ENCODE measurements at places on chromosomes 6 and 20.

DNA sequence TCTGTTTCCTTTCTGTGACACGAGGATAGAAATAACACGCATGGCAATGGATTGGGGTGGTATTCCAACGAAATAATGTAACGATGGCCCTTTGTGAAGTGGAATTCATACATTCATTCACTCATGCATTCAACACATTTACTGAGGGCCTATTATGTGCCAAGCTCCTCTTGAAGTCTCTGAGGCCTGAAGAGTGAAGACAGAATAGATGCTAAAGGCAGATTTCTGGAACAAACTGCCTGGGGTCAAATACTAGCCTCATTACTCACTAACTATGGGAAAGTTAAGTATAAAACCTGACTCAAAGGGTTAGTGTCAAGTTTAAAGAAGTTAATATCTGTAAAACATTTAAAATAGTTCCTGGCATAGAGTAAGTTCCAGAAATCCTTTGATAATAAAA is 279.6 kb upstream of the SULF2 start:
- DNase-seq: no peak

- peak; percentile 51 for DNase-seq
Observed at GRCh38 chr6:157021993-157022740, 245.0 kb downstream of the ARID1B start.

DNA sequence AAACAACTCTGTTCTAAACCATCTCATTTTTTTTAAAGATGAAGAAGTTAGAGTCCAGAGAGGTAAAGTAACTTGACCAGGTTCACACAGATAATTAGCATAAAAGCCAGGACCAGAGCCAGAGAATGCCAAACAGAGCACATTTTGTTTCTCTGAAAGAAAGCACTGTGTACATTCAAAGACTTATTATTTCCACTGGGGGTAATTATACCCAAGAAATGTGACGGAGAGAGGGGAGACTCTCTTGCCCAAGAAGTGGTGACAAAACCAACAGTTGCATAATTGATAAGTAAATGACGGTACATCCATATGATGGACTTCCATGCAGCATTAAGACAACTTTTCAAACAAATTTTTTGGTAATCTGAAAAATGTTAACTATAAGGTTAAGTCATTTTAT is 111.6 kb downstream of the RTN4IP1 start:
- DNase-seq: no peak

- no peak for DNase-seq
Observed at GRCh38 chr20:62266851-62267250, 28.5 kb downstream of the OSBPL2 start.

- no peak for DNase-seq
Observed at GRCh38 chr6:87573307-87574024, 16.3 kb downstream of the RARS2 start.

- no peak for DNase-seq
Observed at GRCh38 chr20:25251019-25251418, 3.1 kb downstream of the PYGB start.

DNA sequence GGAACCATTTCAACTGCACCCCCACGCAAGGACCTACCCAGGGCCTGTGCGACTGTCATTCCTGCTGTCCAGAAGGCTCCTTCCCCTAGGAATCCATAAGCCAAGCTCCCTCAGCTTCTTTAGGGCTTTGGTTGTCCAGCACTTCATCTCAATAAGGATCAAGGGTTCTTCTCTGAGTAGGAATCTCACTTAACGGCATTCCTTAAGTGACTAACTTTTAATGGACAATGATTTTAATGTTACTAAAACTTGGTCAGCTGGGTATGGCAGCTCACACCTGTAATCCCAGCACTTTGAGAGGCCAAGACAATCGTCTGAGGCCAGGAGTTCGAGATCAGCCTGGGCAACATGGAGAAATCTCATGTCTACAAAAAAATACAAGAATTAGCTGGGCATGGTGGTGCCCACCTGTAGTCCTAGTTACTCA is 13.4 kb downstream of the UBE2V1 start:
- DNase-seq: no peak

DNA sequence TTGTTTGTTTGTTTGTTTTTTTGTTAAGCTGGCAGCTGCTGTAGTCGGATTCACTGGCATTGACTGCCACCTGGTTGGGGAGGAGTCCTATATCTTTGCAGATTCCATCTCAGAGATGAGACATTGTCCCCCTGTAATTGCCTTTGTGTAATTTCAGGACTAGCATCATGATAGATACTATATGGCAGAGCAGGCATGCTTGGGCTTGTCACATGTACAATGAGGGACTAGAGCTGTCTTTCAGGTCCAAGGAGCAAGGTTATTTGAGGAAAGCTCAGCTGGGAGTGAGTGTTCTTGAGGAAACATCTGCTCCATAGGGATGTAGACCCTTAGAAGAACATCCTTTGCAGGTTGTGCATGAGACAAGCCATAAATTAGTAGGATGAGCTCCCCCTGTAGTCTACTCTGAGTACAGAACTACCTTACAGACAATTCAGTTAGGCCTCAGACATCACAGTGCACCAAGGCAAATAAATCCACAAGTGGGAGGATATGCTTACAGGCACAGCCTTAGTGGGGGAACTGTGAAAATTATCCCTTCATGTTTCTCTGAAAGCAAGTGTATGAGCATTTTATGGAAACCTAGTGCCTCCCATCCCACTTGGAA is 62.1 kb downstream of the BMP2 start:
- DNase-seq: no peak

DNA sequence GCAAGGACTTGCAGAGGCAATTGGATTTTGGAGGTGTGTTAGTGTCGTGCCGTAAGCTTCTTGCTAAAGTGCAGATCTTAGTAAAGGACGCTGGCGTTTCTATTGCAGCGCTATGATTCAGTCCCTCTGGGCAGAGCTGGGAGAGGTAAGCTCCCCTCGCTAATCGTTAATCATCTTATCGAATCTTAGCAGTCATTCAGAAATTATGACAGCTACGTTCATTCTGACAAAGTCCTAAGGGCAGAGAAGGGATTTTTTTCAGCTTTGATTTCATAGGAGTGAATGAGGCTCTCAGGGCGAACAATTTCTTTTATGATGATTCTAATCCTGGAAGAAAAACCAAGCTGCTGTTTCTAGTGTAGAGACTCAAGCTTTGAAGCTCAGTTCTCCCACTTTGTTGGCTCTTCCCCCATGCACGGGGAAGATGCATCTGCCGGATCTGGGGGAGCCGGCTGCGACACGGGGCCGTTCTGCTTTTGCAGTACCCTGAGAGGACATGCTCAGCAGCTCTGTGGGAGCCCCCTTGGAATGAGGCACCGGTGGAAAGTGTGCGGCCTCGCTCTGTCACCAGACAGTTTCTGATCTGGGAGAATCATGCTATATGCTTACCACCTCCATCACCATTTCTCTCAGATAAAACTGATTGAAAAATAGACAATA is 79.1 kb upstream of the SLC22A23 start:
- no peak for DNase-seq

DNA sequence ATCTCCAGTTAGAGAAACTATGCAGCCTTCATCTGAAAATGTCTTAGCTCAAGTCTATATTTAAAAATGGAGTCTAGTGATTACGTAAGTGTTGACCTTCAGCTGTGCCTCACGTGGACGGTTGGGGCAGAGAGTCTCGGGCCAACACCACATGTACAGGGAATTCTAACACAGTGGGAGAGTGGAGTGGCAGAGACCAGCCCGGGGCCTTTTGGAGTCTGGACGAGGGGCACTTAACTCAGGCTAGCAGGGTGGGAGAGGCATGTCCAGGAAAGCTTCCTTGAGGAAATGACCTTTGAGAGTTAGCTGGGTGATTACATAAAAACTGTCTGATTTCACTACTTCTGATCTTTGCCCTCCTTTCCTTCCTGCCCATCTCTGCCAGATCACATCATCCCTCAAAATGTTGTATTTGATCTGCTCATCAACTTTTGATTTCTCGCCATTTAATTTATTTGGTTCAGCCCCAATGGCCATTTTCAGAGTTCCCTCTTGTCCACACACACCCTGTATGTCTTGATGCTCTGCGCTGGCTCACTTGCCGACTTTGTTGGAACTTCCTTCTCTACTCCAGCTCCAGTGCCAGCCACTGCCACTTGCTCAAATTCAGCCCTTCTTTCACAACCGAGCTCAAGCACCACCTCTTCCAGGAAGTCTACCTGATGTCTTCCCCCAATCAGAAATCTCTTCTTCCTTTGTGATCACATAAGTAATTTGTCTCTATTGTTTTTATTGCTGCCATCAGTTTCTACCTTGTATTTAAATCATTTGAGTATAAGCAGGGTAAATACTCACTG is 2.6 kb downstream of the ARMC2 start:
- DNase-seq: no peak

DNA sequence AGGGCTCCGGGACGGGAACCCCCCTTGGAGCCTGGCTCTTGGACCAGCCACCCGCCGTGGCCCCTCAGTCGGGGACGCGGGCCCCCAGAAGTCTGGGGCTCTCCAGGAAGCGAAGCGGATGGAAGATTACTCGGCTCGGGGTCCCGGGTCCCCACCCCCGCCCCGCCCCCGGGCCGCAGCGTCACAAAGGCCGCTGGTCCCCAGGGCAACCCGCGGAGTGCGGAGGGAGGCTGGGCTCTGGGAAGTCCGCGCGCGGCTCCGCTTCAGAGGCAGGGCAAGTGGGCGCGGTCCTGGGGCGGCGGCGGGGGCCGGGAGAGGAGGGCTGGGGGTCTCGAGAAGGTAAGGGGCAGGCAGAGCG is at the start of gene FNDC11:
FNDC11 (plus strand) TSS at position 227 of the 358 bp plus-strand sequence. CDS start 1,505 bp downstream, outside the sequence.
- DNase-seq: no peak

DNA sequence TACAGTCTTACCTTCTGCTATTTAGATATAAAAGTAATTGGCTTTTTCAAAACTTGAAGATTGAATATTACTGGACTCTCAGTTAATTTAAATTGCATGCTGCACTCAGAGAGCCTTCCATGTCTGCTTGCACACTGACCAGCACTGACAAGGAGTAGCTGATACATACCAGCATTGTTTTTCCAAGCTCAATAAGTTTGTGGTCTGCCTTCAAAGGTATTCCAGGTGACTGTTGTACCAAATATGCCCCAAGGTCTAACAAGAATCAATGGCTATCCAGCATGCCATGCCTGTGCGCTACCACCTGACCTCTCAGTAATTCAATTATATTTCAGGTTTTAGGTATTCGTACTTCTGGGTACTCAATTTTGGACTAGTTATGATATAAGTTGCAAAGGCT is 30.0 kb downstream of the BEND6 start:
- no peak for DNase-seq

DNA sequence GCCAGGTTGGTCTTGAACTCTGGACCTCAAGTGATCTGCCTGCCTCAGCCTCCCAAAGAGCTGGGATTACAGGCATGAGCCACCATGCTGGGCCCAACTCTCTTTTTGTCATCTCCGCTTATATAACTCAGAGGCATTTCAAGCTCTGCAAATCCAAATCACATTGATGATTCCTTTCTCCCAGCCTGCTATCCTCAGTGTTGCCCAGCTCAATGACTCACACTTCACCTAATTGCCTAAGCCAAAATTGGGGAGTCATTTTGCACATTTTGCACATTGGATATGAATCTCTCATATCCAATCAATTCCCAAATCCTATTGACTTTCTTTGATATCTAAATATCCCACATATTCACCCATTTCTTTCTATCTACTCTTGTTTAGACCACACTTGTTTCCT is 3.9 kb downstream of the UTRN start:
- DNase-seq: no peak

- no peak for DNase-seq
Observed at GRCh38 chr6:47203266-47203937, 106.3 kb downstream of the TNFRSF21 start.

GRCh38 chr20:24118441-24119175 is 130.0 kb upstream of the GGTLC1 start:
- no peak for DNase-seq

- no peak for DNase-seq
Observed at GRCh38 chr6:3804964-3805363, 44.2 kb upstream of the FAM50B start.

GRCh38 chr6:75308250-75308988 is 23.8 kb upstream of the TMEM30A start:
- no peak for DNase-seq

GRCh38 chr6:157708933-157709332 is 114.1 kb upstream of the SNX9 start:
- no peak for DNase-seq

DNA sequence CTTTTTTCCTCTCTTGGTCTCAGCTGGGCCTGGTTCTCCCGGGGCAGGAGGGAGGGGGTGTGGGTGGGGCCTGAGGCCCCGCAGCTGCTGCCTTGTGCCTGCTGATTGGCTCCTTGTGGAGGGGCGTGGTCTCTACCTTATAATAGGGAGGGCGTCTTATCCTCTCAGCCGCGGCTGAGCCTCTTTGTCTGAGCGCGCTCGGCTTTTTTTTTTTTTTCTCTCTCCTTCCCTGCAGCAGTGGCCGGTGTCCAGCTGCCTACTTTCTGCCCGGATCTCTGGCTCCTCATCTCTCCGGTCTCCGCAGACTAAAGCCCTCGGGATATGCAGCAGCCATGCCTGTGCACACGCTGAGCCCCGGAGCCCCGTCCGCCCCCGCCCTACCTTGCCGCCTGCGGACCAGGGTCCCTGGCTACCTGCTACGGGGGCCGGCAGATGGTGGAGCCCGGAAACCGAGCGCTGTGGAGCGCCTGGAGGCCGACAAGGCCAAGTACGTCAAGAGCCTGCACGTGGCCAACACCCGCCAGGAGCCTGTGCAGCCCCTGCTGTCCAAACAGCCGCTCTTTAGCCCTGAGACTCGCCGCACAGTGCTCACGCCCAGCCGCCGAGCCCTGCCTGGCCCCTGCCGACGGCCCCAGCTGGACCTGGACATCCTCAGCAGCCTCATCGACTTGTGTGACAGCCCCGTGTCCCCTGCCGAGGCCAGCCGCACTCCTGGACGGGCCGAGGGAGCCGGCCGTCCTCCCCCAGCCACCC is 11.1 kb downstream of the FAM110A start:
- DNase-seq: peak; percentile 79

DNA sequence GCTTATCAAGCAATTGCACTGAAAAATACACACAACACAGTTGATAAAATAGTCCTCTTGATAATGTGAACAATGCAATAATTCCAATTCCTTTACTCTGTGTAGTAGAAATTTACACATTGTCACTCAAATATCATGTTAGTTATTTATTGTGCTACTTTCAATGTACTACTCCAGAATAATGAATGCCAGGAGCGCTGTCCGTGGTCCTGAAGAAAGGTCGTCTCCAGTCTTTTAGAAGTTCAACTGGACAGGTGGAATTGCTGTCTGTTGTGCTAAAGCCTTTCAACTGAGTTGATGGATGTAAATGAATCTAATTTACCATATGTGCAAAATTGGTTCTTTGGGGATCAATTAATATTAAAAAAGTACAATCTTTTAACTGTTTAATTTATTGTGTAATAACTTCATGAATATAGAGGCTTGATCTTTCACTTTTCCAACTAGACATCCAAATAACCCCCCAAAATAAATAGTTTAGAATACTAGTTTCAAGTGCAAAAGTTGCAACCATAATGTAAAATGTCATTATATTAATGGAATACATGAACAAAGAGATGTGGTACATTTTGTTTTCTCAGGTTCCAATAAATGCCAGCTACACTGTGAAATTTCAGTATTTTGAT is 3.2 kb downstream of the GRIK2 start:
- no peak for DNase-seq

All from NCI-H1694 treated with DMSO at 0.1 percent for 48 hours (cell line).